NCI-H1092 treated with DMSO at 0.1 percent for 48 hours (cell line): ENCODE measurements at places on chromosomes 1 and 21.
A peak's percentile ranks its signal among the peaks of the same experiment; 100 is the strongest.

GRCh38 chr1:179840107-179840506, 37.5 kb downstream of the TOR1AIP2 start:
- DNase-seq, result no peak

- DNase-seq, result peak; percentile 33
Observed at GRCh38 chr1:96634883-96635282, 86.7 kb upstream of the PTBP2 start.

- no peak for DNase-seq
Observed at GRCh38 chr1:60921175-60921574, 161.2 kb upstream of the NFIA start.

GRCh38 chr1:184294101-184294500, 92.7 kb upstream of the C1orf21 start:
- no peak for DNase-seq
